ENCODE measurements at places on chromosomes 1 and 21.

GRCh38 chr1:38489844-38490270, 369.7 kb downstream of the RRAGC start:
- no peak for DNase-seq

- no peak for DNase-seq
Observed at GRCh38 chr1:244614113-244614836, 38.7 kb upstream of the DESI2 start.

- no peak for DNase-seq
Observed at GRCh38 chr1:215043401-215043800, 39.1 kb upstream of the KCNK2 start.

DNA sequence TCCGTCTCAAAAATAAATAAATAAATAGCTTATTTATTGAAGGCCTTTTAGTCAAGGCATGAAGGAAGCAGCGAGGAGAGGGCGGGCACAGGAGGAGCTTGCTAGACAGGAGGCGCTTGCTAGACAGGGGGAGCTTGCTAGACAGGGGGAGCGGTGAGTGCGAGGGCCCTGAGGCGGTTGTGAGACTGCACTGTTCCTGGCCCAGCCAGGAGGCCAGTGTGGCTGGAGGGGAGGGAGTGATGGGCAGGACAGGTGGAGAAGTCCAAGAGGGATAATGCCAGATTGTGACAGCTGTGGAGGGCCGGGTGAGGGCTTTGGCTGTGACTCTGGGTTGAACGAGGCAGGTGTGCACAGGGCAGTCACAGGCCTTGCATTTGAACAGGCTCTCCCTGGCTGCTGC, 18.2 kb downstream of the KIF17 start:
- no peak for DNase-seq

GRCh38 chr1:10639775-10640578, 156.5 kb downstream of the CASZ1 start:
- no peak for DNase-seq

DNA sequence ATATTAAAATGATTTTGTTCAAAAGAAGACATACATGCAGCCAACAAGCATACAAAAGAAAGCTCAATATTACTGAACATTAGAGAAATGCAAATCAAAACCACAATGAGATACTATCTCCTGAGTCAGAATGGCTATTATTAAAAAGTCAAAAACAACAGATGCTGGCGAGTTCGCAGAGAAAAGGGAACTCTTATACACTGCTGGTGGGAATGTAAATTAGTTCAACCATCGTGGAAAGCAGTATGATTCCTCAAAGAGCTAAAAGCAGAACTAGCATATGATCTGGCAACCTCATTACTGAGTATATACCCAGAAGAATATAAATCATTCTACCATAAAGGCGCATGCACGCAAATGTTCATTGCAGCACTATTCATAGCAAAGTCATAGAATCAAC, 126.0 kb upstream of the HMCN1 start:
- DNase-seq: no peak
